ENCODE measurements at places on chromosomes 6 and 20.
A peak's percentile ranks its signal among the peaks of the same experiment; 100 is the strongest.

DNA sequence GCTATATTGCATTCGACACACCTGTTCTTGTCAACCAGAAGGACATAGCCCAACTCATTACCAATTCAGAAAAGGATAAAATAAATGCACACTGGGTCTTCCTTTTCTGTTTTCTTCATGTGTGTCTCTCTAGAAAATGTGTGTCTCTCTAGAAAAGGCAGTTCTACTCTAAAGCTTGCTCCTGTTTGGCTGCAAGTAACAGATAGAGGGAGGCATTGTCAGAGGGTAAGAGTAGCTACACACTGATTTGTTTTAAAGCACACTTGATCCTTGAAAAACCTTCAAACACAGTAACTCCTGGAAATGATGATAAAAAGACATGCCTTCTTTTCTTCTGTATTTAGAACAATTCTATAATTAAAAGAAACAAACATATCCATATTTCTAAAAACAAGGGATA lies 21.3 kb downstream of the GRM1 start:
- no peak for DNase-seq

GRCh38 chr6:52423971-52424381 lies 3.8 kb downstream of the EFHC1 start:
- no peak for DNase-seq

DNA sequence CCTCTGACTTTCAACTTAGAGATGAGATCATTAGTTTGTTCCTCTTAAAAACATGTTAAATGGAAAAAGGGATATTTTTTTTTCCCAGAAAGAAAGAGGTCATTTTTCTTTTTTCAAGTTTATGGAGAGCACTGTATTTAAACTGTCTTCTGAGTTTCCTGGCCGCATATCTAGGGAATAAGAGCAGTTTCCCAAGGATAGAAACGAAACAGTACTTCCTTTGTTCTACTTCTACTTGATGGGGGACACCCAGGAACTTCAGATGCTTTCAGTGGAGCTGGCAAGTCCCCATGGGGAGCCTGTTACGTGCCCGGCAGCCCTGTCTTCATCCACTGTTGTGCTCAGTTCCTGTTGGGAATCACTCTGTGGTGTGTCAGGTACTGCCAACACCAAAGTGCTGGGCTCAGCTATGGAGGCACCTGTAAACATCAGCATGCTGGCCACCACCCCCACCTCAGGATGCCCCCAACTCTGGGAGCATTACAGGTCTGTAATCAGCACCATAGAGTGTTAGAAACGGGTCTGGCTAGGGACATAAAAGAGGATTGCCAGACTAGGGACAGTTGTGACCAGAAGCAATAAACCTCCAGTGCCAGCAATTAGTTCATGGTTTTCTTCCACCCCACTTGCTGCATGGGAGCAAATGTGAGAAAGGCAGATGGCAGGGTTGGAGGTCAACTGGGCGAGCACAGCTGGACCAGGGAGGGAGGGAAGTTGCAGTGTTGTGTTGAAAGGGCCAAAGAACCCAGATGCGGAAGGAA lies 221.7 kb upstream of the ECI2 start:
- no peak for DNase-seq

DNA sequence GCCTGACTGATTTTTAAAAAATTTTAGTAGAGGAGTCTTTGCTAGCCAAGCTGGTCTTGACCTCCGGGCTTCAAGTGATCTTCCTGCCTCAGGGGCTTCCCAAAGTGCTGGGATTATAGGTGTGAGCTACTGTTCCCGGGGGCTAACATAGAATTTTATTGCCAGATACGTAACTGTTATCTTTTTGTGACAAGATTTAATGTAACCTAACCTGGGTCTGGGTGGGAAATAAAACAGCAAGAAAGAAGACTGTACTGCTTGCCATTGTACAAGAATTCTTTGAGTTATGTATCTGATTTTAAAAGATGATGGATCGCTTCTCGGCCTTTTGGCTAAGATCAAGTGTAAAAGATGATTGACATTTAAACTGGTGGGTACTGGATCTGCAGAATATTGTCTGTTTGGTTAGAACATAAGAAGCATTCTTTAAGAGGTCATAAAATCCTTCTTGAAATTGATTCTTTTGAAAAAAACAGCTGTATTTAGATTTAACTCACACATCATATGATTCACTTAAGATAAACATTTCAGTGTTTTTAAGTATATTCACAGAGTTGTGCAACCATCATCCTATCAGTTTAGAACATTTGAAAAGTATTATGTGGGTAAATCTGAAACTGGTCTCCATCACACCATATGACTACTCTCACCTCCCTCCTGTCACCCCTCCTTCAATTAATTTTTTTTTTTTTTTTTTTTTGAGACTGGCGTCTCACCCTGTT lies 21.6 kb downstream of the TPX2 start:
- peak; percentile 57 for DNase-seq

DNA sequence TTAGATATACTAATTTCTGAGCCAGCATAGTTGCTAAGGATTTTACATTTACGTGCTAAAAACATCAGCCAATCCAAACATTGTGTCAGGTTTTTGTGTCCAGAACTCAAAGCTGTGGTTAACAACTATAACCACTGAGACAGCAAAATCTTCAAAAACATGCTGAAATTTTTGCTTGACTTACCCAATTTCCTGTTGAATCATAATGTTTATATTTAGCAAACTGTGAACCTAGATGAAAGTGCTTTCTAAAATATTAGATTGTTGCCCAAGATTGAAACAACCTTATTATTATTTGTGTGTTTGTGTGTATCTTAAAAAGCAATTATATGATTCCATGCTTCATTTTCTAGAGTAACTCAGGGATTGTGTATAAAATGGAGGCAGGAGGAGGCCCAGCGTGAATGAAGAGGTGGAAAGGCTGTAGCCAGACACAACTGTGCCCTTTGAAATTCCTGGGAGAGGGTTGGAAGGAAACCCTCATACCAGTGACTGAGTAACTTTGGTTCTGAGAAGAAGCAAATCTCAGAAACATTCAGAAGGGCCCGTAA lies 48.0 kb downstream of the ARMC2 start:
- peak; percentile 53 for DNase-seq

DNA sequence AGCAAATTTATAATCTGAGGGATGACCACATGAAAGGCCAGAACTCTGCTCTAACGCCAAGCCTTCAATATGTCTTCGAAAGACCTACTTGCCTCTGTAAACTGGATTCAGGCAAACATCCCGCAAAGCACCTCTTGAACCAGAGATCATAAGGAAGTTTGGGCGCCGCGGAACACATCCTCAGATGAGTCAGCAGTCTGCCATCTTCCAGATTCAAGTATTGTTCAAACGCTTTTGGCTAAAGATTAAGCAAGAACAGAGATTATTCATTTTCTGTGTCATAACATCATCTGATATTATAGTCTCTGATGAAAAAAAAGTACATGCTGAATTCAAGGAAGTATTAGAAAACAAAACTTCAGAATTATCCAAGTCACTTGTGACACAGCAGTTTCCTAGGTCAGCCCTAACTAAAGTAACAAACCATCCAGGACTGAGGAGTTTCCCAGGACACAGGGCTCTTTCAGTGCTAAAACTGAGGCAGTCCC lies 20.8 kb downstream of the TBC1D7 start:
- DNase-seq = no peak
